ENCODE measurements at places on chromosomes 1 and 21.

DNA sequence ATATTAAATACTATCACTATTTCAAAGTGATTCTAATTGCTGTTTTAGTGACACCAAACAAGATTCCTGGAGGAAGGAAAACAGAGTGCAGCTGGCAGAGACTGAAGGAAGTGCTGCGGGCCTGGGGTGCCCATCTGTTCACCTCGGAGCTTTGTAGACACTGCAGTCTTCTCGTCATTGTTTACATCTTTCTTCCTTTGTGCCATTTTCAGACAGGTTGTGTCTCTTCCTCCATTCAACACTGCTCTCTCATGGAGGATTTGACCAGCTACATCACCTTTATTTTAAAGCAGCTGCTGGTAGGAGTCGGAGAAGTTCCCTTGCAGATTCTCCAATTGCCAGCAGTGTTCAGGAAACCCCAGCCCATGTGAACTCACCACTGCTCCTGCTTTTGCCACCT is 37.3 kb downstream of the ABCA4 start:
- no peak for DNase-seq

DNA sequence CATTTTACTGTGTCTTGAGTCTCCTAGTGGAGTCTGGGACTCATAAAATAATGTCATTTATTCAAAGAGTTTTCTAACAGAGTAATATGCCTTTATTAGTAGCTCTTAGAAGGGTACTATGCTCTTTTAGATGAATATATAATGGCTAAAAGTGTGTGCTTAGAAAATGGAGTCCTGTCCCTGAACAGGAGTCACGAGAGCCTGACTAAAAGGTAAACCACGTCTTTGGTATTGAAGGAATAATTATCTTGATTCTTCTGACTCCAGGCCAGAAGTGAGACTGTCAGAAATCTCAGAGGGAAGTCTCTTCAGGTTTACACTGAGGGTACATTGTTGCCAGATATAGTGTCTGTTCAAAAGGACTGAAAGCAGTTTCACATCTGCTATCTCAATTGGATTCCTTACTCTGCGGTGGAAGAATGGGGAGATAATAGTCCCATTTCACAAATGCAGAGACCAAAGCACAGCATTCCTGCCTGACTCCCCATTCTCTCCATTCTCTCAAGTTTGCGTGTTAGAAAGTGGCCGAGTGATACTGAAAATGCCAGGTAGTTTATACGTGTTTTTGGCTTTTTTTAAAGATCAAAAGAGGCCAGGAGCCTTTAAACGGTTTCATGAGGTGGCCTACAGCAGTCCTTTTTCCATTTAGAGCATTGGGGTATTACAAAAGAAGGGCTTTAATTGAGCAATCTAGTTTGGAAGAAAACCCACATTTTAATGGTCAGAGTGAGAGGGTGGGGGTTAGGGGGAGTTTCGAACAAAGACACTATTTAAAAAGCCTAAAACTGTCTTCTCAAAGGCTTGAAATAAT is 176.6 kb downstream of the VPS13D start:
- no peak for DNase-seq

DNA sequence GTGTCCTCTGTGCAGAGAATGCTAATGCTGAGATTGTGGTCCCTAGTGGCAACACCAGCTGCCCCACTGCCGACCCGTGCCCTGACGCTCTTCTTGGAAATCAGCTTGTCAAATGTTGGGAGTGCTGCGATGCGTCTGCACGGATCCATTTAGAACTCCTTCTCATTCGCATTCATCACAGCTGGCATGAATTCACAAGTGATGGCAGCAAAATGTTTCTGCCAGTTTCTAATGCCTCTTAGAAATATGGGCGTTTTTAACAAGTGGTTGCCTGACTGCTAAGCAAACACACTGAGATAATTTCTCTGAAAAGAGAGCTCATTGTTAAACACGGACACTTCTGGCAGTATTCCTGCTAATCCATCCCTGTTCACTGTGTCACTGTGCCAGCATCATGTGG is 131.9 kb upstream of the KCNJ6 start:
- no peak for DNase-seq

GRCh38 chr1:91814448-91814847 is 71.5 kb downstream of the TGFBR3 start:
- DNase-seq, result no peak

GRCh38 chr1:214178102-214178501 is 102.9 kb upstream of the SMYD2 start:
- no peak for DNase-seq

GRCh38 chr1:59833991-59834390 is 19.2 kb downstream of the HOOK1 start:
- no peak for DNase-seq

DNA sequence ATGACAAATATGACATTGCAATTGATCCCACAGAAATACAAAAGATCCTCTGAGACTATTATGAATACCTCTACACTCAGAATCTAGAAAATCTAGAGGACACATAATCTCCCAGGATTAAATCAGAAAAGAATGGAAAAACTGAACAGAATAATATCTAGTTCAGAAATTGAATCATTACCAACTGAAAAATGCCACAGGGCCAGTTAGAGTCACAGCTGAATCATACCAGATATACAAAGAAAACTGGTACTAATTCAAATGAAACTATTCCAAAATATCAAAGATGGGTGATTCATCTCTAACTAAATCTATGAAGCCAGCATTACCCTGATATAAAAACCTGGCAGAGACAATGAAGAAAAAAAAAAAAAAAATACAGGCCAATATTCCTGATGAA is 149.3 kb downstream of the BRINP3 start:
- no peak for DNase-seq

GRCh38 chr1:207031632-207032264 is 808 bp downstream of the C1orf116 start:
- DNase-seq, result no peak

- DNase-seq, result no peak
Observed at GRCh38 chr1:63264161-63264560, 58.2 kb upstream of the FOXD3 start.

DNA sequence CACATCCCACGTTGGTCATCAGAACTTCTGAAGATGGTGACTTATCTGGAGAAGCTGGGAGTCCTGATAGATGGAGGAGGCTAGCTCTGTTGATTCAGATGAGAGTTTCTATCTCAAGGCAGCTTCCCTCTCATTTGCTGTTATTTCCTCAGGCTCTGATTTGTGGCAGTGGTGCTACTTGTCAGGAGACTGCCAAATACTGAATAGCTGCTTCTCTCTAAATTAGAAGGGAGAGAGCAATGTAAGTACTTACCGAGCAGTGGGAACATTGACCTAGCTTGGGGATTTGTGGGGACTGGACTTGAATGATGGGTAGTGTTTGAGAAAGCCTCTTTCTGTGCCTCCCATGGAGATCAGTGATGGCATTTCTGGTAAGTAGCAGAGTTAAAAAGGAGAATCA is at the start of gene OR10K1:
Gene OR10K1, plus strand, starts transcription at position 301 of the 400 bp plus-strand sequence. CDS start 3,728 bp downstream, outside the sequence.
- DNase-seq, result no peak

DNA sequence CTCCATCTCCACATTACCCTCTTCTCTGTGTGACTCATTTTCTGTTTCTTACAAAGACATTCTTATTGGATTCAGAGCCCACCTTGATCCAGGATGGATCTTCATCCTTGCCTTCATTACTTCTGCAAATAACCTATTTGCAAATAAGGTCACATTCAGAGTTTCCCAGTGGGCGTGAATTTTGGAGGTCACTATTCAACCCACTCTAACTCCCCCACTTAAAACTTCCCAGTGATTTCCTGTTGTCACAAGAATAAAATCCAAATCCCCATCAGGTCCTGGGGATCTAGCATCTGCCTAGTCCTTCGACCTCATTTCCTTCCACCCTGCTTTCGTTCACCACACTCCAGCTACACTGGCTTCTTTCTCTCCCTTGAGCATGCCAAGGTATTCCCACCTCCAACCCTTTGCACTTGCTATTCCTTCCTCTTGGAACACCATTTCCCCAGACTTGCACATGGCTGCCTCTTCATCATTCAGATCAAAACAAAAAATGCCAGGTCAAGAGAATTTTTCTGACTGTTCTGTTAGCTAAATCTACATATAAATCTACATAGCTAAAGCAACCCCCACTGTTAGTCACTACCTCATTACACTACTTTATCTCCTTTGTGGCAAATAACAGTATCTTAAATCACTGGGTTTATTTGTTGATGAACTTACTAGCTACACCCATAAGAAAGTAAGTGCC is 187.2 kb downstream of the TOMM20 start:
- no peak for DNase-seq

- no peak for DNase-seq
Observed at GRCh38 chr1:156372265-156372586, 3.2 kb downstream of the RHBG start.
